ENCODE measurements at places on chromosomes 2 and 18. TPM values are rescaled to one million over a fixed set of nuclear protein-coding genes. Genes with fewer than 3 reads are reported as not detected.

LOXHD1 gene
- not detected for total RNA-seq

CXCR1 gene
- not detected for total RNA-seq

LAMA3 gene
- total RNA-seq: 4.7 TPM

ERFE gene
- 0.53 TPM for total RNA-seq

RAPGEF4 gene
- total RNA-seq: 6.1 TPM

CHRND gene
- not detected for total RNA-seq

SMYD1 gene
- not detected for total RNA-seq

MYCN gene
- 3.1 TPM for total RNA-seq

Measured in pulmonary artery endothelial cell (primary cell).